ENCODE measurements at places on chromosomes 13 and 19.

GRCh38 chr19:40630571-40631160 is 29.5 kb downstream of the LTBP4 start:
- no peak for DNase-seq

GRCh38 chr19:51439021-51439465 is 19.2 kb downstream of the SIGLEC8 start:
- DNase-seq: peak; percentile 54

GRCh38 chr19:51509823-51510660 is 8.4 kb upstream of the SIGLEC12 start:
- no peak for DNase-seq

DNA sequence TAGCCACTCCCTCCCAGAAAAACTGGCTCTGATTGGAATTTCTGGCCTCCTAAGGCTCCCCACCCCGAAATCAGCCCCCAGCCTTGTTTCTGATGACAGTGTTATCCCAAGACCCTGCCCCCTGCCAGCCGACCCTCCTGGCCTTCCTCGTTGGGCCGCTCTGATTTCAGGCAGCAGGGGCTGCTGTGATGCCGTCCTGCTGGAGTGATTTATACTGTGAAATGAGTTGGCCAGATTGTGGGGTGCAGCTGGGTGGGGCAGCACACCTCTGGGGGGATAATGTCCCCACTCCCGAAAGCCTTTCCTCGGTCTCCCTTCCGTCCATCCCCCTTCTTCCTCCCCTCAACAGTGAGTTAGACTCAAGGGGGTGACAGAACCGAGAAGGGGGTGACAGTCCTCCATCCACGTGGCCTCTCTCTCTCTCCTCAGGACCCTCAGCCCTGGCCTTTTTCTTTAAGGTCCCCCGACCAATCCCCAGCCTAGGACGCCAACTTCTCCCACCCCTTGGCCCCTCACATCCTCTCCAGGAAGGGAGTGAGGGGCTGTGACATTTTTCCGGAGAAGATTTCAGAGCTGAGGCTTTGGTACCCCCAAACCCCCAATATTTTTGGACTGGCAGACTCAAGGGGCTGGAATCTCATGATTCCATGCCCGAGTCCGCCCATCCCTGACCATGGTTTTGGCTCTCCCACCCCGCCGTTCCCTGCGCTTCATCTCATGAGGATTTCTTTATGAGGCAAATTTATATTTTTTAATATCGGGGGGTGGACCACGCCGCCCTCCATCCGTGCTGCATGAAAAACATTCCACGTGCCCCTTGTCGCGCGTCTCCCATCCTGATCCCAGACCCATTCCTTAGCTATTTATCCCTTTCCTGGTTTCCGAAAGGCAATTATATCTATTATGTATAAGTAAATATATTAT is 6.1 kb downstream of the FOSB start:
- no peak for DNase-seq

DNA sequence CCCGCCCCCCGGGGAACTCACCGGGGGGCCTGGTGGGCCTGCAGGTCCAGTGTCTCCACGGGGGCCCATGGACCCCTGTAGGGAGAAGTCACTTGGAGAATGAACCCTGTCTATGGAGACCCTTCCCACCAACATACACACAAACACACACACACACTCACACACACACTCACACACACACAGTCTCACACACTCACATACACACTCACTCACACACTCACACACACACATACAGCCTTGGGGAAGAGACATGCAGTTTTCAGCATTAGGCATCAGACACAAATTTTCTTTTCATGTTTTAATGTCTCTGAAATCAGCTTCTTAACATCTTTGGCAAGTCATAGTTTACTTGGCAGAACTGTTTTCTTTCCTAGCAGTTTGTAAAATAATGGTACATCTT is 31.0 kb upstream of the OLFM2 start:
- DNase-seq: no peak

DNA sequence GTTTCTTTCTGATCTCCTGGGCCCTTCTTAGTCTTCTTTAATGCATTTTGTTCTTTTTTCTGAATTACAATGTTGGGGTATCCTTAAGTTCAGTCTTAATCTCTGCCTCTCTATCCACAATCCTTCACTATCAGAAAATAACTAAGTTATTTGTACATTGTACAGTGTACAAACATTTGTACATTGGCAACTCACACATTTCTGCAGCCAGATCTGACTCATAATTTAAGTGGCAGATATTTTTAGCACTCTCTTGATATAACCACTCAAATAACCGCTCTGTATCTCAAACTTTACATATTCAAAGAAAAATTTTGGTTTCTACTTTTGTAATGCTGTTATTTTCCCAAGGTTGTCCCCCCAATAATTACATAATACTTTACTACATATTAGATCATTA is 691.1 kb upstream of the SPRY2 start:
- no peak for DNase-seq

GRCh38 chr13:60328073-60328472 is 68.9 kb upstream of the TDRD3 start:
- DNase-seq: no peak

DNA sequence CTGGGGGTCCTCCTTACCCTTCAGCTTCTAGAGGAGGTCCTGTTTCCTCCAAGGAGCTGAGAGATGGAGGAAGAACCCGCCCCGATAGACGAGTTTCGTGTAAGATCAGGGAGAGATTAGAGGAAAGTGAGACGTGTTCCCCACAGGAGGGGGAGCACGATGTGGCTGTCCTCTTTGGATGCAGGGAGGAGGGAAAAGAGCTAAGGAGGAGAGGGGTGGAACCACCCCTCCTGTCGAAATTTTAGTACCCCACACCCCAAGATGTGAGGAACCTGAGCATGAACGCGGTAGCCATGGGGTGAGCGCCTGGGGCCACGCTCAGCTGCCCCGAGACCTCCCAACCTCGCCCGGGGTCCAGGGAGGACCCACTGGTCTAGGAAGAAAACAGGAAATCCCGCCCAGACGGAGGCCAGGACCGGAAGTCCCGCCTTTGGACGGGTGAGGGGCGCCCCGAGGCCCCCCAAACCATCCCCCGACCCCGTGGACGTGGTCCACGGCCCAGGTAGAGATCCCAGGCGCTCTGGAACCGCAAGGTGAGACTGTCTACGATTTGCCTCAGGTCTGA is 1.2 kb downstream of the AKT1S1 start:
- no peak for DNase-seq

GRCh38 chr13:108188260-108188659 is 27.1 kb downstream of the LIG4 start:
- no peak for DNase-seq

GRCh38 chr13:43167731-43168130 is 144.3 kb downstream of the DNAJC15 start:
- no peak for DNase-seq

GRCh38 chr19:12946092-12946721 is 545 bp downstream of the RAD23A start:
- DNase-seq: peak; percentile 34

GRCh38 chr13:43135516-43135915 is 112.1 kb downstream of the DNAJC15 start:
- no peak for DNase-seq

GRCh38 chr13:94535231-94535630 is 55.7 kb upstream of the DCT start:
- DNase-seq: no peak

DNA sequence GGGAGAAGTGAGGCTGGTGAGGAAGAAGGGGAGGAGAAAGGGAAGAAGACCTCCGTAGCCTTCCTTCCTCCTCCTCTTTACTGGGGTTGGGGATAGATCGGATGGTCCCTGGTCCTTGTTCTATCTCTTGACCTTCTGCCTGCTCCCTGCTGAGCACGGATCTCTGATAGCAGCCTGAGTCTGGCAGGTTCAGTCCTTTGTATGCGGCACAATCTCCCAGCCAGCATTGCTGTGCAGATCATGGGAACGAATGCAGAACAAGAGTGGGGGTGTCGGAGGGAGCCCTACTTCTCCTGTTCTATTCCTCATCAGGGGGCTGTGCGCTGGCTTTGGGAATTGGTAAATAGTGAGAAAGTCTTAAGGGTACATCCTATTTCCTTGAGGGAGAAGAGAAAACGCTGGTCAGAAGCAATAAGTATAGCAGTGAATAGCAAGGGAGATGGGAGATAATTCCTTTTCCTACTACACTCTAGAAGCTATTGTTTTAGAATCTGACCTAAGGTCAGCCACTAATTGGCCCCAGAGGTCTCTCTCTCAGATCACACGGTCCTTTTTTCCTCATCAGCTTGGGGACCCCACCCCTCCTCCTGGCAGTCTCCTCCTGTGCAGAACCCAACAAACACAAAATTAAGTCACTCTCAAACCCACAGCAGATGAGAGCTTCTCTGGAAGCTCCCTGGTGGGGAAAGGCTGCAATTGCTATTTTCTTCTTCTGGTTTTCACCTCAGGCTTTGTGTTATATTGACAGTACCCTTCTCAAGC is 41.0 kb downstream of the KL start:
- no peak for DNase-seq

- no peak for DNase-seq
Observed at GRCh38 chr13:42569576-42570344, 4.2 kb upstream of the TNFSF11 start.

- peak; percentile 9 for DNase-seq
Observed at GRCh38 chr19:56348289-56348877, 33.7 kb upstream of the ZSCAN5A start.

DNA sequence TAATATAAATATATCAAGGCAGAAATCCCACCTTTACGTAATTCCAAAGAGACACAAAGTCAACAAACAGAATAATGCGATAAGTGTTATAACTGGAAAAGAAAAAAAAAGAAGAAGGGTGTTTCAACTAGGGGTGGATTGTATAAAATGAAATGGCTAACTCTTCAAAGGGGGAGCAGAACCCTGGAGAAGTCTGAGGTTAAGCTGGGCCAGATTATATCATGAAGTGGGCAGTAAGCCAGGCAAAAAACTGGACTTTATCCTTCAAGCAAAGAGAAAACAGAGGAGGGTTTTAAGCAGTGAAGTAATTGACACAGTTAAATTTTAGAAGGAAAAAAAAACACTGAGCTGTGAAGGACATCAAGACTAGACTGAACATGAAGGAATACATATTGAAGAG is 41.9 kb downstream of the TBC1D4 start:
- no peak for DNase-seq

DNA sequence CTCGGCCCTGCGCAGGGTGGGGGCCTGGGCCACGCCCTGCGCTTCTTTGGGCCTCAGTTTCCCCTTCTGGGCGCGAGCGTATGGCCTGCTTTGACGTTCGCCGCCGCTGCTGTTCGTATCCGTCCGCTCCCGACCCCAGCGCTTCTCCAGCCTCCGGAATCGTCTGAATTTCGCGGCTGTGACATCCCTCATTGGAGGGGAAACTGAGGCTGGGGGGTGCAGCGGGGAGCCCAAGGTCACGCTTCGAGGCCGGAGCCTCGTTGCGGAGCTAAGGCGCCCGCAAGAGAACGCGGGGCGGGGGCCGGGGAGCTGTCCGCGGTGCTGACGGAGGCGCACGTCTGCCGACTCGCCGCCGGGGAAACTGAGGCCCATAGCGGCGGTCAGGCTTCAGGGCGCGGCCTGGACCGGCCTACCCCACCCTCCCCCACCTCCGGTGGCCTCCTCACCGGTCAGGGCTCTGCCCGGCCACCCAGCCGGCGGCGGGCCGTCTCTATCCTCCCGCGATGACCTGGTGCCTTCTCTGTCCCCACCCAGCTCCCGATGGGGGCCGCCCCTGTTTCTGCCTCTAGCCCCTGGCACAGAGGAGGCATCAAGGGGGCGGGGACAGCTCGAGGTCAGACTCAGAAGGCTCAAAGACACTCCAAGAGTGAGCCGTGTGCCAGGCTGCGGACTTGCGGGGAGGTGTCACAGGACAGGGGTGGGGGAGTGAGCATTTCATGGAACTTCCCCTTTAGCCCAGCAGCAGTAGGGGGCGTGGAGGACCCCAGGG is 3.0 kb upstream of the APC2 start:
- no peak for DNase-seq

DNA sequence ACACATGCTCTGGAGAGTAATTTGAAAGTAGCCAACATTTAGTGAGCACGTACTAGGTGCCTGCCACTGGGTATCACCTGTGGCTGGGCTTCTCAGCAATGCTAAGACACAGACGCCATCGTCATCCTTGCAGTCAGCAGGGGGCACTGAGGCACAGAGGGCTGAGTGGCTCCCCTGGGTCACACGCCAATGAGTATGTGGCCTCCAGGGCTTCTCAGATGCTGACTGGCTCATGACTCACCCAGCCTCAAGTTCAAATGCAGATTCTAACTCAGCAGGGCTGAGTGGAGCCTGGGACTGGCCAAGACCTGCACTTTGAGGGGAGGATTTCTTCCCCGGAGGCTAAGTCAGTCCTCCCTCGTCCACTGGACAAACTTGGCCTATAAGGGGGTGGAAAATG is 115.1 kb upstream of the CACNA1A start:
- DNase-seq: no peak

DNA sequence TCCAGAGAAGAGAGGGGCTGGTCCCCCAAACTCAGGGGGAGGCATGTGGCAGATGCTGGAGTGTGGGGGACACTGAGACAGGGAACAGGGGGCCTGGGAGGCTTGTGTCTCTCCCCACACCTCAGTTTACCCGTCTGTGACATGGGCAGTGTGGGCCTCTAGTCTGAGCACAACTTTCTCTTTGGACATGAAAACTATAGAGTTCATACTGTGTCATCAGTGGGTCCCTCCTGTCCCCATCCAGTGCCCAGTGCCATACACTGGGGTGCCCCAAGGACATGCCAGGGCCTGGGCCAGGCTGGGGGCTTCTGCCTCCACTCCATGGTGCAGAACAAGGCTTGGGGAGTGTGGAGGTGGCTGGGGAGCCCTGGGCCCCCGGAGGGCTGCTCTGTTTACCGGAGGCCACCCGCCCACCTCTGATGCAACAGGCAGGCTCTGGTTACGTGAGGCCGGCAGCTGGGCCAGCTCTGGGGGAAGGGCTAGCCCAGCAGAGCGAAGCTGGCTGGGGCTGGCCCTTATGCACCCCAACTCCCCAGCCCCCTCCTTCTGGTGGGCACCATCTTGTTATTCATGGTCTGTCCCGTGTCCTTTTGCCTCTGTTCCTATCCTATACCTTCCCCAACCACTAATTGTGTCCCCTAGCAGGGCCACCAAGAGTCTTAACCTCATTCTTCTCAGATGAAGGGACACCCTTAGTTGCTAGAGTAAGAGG is 1.9 kb upstream of the MEF2B start:
- no peak for DNase-seq

- DNase-seq: no peak
Observed at GRCh38 chr13:49977992-49978391, 18.9 kb upstream of the TRIM13 start.
